HepG2 (cell line): ENCODE measurements at places on chromosomes 3 and 15. TPM values are rescaled to one million over a fixed set of nuclear protein-coding genes. Genes with fewer than 3 reads are reported as not detected.

- H3K4me1 ChIP-seq = 0 out of 2 replicates have a peak, but pooled peaks cover 7% of the 10 kb centered on the region
- H3K36me3 ChIP-seq = no peaks in the 10 kb centered on the region
- no peak overlapping the region for H3K27ac ChIP-seq
- no peak overlapping the region for H3K4me3 ChIP-seq
- no peak for DNase-seq
- H3K27me3 ChIP-seq = peaks cover 4% of the 10 kb centered on the region; the same call in 1 of the 2 replicates
These were observed 5.2 kb upstream of the ADAMTS9 start for GRCh38 chr3:64693031-64693430.

- no peaks in the 10 kb centered on the region for H3K27me3 ChIP-seq
- H3K4me1 ChIP-seq = no peaks in the 10 kb centered on the region
- no peaks in the 10 kb centered on the region for H3K36me3 ChIP-seq
- no peak overlapping the region for H3K4me3 ChIP-seq
- H3K27ac ChIP-seq = no peak overlapping the region
These were observed 153.6 kb upstream of the ZNF717 start for GRCh38 chr3:75938921-75939320.

DNA sequence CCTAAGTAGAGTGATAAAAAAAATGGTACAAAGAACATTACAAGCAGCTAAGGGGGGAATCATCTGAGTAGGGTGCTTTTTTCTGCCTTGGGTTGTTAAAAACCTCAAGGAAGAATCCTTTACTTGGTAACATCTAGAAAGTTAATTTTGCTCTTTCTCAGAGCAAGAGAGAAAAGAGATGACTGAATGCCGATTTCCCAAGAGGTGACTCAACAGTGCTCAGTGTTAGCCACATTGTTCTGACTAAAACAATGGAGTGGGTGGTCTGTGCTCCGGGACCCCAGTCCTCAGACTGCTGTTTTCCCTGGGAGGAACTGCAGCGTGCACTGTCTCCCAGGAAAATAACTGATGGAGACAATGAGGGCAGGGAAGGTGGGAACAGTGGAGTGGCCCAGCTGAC, 41.1 kb upstream of the RASGRP1 start:
- 0 out of 3 replicates have a peak, but pooled peaks cover 5% of the 10 kb centered on the region for H3K27me3 ChIP-seq
- DNase-seq = no peak
- no peaks in the 10 kb centered on the region for H3K36me3 ChIP-seq
- H3K27ac ChIP-seq = no peak overlapping the region
- H3K4me3 ChIP-seq = no peak overlapping the region
- no peaks in the 10 kb centered on the region for H3K4me1 ChIP-seq

DNA sequence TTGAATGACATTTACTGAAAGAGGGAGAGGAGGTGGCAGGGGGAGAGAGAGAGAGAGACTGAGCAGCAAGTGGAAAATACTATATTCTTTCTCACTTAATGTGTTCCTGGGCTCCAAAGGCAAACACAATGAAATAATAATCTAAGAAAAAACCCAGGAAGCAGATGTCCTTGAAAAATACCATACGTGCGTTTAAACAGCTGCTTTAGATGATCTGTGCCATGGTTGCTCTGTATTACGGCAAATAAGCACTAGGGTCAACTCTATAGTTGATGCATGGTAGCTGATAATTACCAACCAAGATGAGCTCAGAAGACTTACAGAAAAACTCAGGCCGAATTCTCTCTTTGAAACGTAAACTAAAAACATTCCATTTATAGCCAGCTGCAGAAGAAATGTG, 410.3 kb upstream of the TBL1XR1 start:
- DNase-seq = no peak
- H3K4me1 ChIP-seq = peaks cover 69% of the 10 kb centered on the region
- H3K27ac ChIP-seq = no peak overlapping the region
- no peak overlapping the region for H3K4me3 ChIP-seq

GRCh38 chr3:76930712-76931111, 109.2 kb upstream of the ROBO2 start:
- H3K27ac ChIP-seq = no peak overlapping the region
- no peak overlapping the region for H3K4me3 ChIP-seq
- no peaks in the 10 kb centered on the region for H3K27me3 ChIP-seq
- DNase-seq = no peak
- no peaks in the 10 kb centered on the region for H3K4me1 ChIP-seq

DNA sequence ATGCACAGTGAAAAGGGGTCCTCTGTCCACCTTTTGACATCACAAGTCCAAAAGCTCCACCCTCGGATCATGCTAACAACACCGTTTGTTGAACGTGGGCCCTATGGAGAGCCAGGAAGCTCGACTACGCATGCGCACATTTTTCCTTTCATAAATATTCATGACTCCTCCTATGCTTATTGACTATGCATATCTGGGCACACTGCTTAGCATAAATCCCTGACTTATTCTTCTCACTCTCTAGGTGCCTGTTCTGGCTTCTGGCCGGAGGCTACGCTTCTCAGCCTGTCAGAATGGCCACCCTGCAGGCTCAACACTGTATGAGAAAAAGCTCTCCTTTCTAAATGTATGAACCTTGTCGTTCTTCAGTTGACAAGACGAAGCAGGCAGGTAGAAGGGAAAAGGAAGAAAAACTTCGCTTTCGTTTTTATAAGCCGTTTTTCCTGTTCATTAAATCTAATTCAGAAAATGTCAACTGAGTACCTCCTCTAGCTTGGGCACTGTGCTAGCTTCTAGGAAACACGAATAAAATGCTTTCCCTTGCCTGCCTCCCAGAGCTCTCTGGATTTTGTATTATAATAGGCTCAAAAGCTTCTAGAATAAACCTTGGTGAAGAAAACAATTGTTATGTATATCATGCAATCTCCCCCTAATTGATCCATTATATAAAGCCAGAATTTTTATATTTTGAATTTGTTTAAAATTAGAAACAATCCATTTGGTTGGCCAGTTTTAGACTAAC, 207.7 kb downstream of the ATP10A start:
- H3K4me3 ChIP-seq = no peak overlapping the region
- DNase-seq = no peak
- no peaks in the 10 kb centered on the region; the same call in 1 of the 2 replicates for H3K27me3 ChIP-seq
- H3K4me1 ChIP-seq = no peaks in the 10 kb centered on the region
- H3K27ac ChIP-seq = no peak overlapping the region
- H3K36me3 ChIP-seq = no peaks in the 10 kb centered on the region

DNA sequence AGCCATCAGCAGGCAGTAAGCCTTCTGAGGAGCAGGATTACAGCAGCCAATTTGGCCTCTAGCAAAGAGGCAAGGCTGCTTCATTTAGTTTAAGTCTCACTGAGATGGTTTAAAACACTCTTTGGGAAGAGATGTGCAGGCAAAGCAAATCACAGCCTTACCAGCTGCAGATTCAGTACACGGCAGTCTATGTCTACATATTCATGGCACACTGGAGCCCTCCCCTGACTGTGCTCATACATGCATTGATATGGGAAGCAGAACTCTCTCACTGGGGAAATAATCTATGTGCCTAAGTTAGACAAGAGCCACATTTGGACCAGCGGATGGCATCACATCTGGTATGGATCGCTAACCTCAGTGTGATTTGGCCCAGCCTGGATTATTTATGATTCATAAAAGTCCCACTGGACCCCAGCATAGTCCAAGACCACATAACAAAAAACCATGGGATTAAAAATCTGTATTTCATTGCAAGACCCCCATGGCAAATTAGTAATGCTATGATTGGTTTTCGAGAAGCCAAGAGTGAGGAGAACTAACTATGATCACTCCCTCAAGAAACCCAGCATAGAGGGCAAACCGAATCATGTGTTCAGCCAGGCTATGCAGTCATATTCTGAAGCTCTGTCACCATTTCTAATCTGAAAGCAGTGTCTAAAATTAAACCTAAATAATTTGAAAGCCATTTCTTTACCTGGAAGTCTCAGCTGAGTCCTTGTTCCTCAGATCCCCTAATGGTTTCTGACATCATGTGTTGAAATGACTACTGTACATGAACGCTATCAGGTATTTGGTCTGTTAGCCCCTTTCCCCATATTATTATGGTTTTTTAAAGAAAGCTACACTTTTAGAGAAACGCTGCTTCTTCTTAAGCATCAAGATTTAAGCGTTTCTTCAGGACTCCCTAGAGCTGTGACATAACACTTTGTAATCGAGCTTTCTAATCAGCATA, 1.2 kb downstream of the PRICKLE2 start:
- no peak for DNase-seq
- no peaks in the 10 kb centered on the region for H3K27me3 ChIP-seq
- H3K4me3 ChIP-seq = no peak overlapping the region
- no peaks in the 10 kb centered on the region for H3K4me1 ChIP-seq
- no peaks in the 10 kb centered on the region for H3K36me3 ChIP-seq
- H3K27ac ChIP-seq = no peak overlapping the region

- no peaks in the 10 kb centered on the region for H3K36me3 ChIP-seq
- H3K27me3 ChIP-seq = no peaks in the 10 kb centered on the region; the same call in 1 of the 2 replicates
- no peak overlapping the region for H3K27ac ChIP-seq
- no peaks in the 10 kb centered on the region for H3K4me1 ChIP-seq
- no peak for DNase-seq
These were observed 112.0 kb upstream of the SLC7A14 start for GRCh38 chr3:170697908-170698307.

DNA sequence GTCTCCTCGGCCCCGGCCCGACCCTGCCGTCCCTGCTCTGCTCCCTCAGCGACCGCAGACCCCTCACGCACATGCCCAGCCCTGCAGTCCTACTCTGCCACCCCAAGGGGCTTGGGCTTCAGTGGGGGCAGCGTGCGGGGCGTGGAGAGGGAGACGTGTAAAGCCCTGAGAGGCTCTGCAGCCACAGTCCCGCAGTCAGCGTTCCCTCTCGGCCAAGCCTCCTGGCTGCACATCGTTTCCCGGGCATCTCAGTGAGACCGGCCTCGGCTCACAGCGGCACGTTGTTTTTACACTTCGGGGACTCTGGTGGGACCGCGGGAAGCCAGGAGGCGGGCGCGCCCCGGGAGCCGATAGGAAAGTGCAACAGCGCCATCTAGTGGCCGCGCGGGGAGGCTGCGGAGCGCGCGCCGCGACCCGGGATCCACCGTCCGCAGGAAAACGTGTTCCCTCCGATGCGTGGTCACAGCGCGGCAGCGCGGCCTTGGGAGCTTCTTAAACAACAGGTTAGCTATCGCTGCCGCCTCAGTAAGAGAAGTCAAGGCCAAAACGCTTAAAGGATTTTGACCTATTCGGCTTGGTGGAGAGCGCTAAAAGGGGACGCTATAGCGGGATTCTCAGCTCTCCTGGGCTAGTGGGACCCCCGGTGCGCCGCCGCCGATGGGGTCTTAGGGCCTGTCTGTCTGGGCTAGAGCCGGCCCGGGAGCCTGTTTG, 226.8 kb upstream of the IGF1R start:
- no peaks in the 10 kb centered on the region for H3K36me3 ChIP-seq
- H3K4me1 ChIP-seq = no peaks in the 10 kb centered on the region
- peaks cover 7% of the 10 kb centered on the region for H3K27me3 ChIP-seq
- no peak overlapping the region for H3K4me3 ChIP-seq

- H3K27ac ChIP-seq = no peak overlapping the region
These were observed 17.1 kb upstream of the CSRNP1 start for GRCh38 chr3:39170461-39170860.

GRCh38 chr3:3860235-3860634, 61.0 kb downstream of the LRRN1 start:
- no peak for DNase-seq
- no peak overlapping the region for H3K27ac ChIP-seq
- H3K27me3 ChIP-seq = no peaks in the 10 kb centered on the region
- no peak overlapping the region for H3K4me3 ChIP-seq
- no peaks in the 10 kb centered on the region for H3K4me1 ChIP-seq

GRCh38 chr3:149560001-149560400, 85.5 kb downstream of the TM4SF4 start:
- no peak overlapping the region for H3K4me3 ChIP-seq
- peaks cover 1% of the 10 kb centered on the region; the same call in 1 of the 2 replicates for H3K4me1 ChIP-seq
- no peak for DNase-seq
- H3K36me3 ChIP-seq = peaks cover 61% of the 10 kb centered on the region; the same call in 2 of the 3 replicates

DNA sequence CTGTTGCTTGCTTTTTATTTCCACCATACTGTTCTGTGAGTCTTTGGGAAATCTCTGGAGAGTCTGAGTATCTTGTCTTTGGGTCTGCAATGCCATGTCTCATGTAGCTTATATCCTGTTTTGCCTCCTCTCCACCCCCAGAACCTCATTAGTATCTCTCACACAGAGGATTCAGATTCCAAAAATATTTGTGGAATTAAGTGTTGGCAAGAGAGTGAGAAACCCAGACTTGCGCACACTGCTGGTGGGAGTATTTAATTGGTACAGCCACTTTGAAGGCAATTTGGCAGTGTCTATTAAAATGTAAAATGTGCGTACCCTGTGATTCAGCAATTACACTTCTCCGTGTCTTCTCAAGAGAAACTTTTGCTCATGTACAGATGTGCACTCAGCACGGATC, 68.6 kb downstream of the ZNF621 start:
- DNase-seq = no peak
- no peak overlapping the region for H3K27ac ChIP-seq
- no peaks in the 10 kb centered on the region for H3K36me3 ChIP-seq

- H3K4me3 ChIP-seq = no peak overlapping the region
- no peaks in the 10 kb centered on the region for H3K4me1 ChIP-seq
- H3K36me3 ChIP-seq = no peaks in the 10 kb centered on the region
- H3K27ac ChIP-seq = no peak overlapping the region
- no peaks in the 10 kb centered on the region for H3K27me3 ChIP-seq
These were observed 60.0 kb downstream of the ZNF385D start for GRCh38 chr3:21691036-21691435.

GRCh38 chr3:194022816-194023215, 113.1 kb upstream of the HES1 start:
- no peak for DNase-seq
- H3K4me1 ChIP-seq = no peaks in the 10 kb centered on the region
- H3K36me3 ChIP-seq = no peaks in the 10 kb centered on the region

DNA sequence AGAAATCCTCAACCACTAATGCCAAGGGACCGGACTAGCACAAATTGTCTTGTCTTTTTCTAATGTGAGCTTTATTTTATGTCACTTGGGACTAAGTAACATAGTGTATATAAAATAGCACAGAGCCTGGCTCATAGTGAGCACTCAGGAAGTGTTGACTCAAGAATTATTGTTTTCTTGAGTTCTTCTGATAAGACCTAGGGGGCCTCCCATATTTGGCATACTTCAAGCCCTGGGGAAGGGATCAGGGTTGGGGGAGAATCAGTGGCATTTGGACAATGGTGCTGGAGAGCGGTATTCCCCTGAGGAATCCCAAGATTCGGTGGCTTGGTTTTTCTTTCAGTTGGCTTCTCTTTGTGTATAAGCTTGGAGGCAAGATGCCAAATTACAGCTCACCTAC, 19.4 kb downstream of the ZNF80 start:
- no peaks in the 10 kb centered on the region for H3K4me1 ChIP-seq
- peaks cover 16% of the 10 kb centered on the region; the same call in 1 of the 3 replicates for H3K27me3 ChIP-seq
- DNase-seq = no peak
- no peaks in the 10 kb centered on the region for H3K36me3 ChIP-seq

DNA sequence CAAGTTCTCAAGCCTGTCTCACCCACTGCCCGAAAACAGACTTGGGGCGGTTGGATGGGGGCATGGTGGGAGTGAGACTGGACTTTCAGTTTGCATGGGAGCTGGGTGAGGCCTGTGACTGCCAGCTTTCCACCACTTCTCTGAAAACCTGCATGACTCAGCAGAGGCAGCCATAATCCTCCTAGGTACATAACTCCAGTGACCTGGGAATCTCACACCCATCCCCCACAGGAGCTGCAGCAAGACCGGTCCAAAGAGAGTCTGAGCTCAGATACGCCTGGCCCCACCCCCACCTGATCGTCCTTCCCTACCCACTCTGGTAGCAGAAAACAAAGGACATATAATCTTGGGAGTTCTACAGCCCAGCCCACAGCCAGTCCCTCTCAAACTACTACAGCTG, 107.2 kb downstream of the NSMCE3 start:
- no peaks in the 10 kb centered on the region for H3K4me1 ChIP-seq
- no peak overlapping the region for H3K27ac ChIP-seq
- DNase-seq = no peak
- no peak overlapping the region for H3K4me3 ChIP-seq
- H3K36me3 ChIP-seq = no peaks in the 10 kb centered on the region

UBAP1L gene
- 0.13 and 0.86 TPM in 2 replicates for total RNA-seq

MOBP gene
- total RNA-seq = not detected in 2 replicates

DLG1 gene
- total RNA-seq = 104 and 105 TPM in 2 replicates

WDR53 gene
- 7.7 and 16.4 TPM in 2 replicates for total RNA-seq

KLHL24 gene
- total RNA-seq = 6.9 and 9.7 TPM in 2 replicates

LRTM1 gene
- total RNA-seq = not detected in 2 replicates

SLITRK3 gene
- total RNA-seq = not detected in 2 replicates

ANKUB1 gene
- total RNA-seq = not detected in 2 replicates
